Activated CD4-positive, alpha-beta T cell treated with anti-CD3 and anti-CD28 coated beads for 4 hours (primary cell): ENCODE measurements at places on chromosomes 5 and 9.

DNA sequence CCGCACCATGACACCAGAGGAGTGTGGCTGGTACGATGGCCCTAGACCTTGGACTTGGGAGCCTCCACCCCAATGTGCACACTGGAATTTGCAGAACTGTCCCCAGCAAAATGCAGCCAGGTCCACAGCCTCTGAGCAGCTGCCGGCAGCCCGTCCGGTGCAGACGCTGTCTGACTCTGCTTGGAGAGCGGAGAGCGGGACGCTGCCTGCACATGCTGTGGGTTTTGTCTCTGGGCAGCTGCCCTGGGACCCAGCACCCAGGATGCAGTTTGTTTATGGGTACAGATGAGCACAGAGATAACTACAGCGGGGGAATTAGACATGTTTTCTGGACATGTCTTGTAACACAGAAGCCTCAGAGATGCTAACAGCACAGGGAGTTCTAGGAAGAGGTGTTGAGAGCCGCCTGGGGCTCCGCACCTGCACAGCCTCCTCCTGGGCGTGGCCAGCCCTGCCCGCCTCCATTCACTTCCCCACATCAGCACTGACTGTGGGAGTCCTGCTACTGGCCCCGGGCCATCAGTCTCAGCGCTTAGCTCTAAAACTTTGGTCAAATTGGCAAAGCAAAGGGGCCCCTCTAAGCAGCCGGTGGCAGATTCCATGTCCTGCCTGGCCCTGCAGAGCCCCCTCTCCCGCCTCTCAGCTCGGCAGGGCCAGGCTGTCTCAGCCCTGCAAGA lies 159.6 kb downstream of the IRX2 start:
- DNase-seq, result no peak

- DNase-seq, result no peak
These were observed 392.0 kb downstream of the TMEM161B start for GRCh38 chr5:87876616-87877015.

- no peak for DNase-seq
These were observed 23.0 kb downstream of the SMIM15 start for GRCh38 chr5:61139094-61139873.

- DNase-seq, result no peak
These were observed 447.4 kb upstream of the WWC1 start for GRCh38 chr5:167843881-167844572.

DNA sequence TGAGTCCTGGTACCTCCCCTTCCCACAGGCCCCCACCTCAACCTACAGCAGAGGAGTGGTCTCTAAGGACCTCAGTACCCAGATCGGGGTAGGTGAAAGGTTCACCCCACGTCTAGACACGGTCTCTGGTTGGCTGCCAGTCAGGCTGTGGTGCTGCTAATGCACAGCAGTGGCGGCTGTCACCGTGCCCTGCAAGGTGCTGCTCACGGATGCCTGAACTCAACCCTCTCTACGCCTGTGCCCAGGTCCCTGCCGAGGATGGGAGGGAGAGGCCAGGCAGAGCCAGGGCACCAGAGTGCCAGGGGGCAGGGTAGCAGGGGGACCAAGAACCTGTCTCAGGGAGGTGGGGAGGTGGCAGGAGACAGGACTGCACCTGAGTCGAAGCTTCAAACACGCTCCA lies 14.3 kb downstream of the IER5L start:
- DNase-seq, result no peak

DNA sequence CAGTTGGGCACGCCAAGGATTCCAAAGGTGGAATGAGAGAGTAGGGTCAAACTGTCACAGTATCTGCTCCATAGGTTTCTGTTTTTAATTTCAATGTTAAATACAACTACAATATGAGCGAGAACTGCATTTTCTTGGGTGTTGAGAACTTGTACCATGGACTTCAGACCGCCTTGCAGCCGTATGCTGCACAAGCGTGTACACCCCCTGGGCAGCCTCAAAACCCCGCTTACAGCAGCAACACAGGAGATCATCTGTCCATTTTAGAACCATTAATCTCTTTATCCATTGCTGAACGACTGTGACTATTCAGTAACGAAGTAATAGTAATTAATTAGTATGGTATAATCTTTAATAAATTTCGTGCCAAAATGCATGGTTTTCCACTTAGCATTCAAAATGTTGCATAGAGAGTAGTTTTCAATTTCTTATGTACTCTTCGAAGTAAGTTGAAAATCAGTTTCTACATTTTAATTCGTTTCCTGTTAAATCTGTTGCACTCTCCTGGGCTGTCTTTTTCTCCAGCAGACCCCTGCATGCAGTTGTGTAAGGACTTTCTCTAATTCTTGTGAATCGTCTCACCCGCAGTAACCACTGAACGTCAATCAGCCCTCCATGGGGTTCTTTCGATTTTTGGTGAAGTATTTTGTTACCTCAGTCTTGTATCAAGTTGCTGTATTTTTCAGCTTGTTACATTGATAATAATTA lies 42.0 kb upstream of the GARNL3 start:
- no peak for DNase-seq
